ENCODE measurements at places on chromosomes 2 and 18. TPM values are rescaled to one million over a fixed set of nuclear protein-coding genes. Genes with fewer than 3 reads are reported as not detected.

DNA sequence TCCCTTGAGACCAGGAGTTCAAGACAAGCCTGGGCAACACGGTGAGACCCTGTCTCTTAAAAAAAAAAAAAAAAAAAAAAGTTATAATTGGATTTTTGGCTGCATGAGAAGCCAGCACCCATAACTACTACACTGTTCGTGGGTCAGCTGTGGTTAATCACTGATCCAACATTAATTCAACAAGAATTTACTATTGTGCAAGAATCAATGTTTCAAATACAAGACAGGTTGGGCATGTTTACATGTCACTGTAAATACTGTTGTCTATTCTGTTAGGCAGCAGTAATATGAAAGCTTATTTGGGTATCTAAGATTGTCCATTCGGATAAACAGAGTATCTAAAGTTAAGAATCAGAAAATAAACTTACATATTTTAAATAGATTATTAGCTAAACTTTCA, 62.3 kb downstream of the ESCO1 start:
- DNase-seq: no peak
- no peaks in the 10 kb centered on the region for H3K27me3 ChIP-seq
- no peak overlapping the region for H3K4me3 ChIP-seq
- peaks cover 15% of the 10 kb centered on the region for H3K36me3 ChIP-seq
- no peak overlapping the region for H3K27ac ChIP-seq
- no peaks in the 10 kb centered on the region for H3K4me1 ChIP-seq

The IL1R2 gene
- 3.8 TPM for total RNA-seq

DNA sequence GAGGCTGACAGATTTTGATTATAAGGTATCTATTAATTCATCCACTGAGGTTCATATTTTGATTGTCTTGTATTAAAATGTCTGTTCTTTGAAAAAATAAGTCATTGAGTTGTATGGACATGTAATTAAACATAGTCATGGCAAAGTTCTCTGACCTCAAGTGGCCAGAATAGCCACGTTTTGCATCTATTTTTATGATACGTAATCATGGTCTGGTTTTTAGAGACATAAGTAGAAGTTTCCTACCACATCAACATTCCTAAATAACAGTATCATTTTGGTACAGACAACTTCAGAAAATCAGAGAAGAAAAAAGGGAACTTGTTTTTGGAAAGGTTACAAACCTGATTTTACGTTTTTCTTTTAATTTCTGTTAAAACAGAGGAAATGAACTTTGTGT, 47.6 kb downstream of the COL5A2 start:
- H3K27ac ChIP-seq: no peak overlapping the region
- no peaks in the 10 kb centered on the region for H3K27me3 ChIP-seq
- H3K4me3 ChIP-seq: no peak overlapping the region
- no peaks in the 10 kb centered on the region for H3K36me3 ChIP-seq
- no peak for DNase-seq

- H3K27me3 ChIP-seq: no peaks in the 10 kb centered on the region
- H3K36me3 ChIP-seq: no peaks in the 10 kb centered on the region
- DNase-seq: no peak
These were observed 472.8 kb downstream of the EIPR1 start for GRCh38 chr2:2904721-2905350.

- no peak for DNase-seq
- no peaks in the 10 kb centered on the region for H3K36me3 ChIP-seq
- H3K27ac ChIP-seq: no peak overlapping the region
- H3K4me1 ChIP-seq: no peaks in the 10 kb centered on the region
These were observed 82.5 kb downstream of the DCDC2C start for GRCh38 chr2:3785890-3786273.

- no peak for DNase-seq
- peaks cover 7% of the 10 kb centered on the region for H3K4me1 ChIP-seq
- H3K27me3 ChIP-seq: no peaks in the 10 kb centered on the region
- no peak overlapping the region for H3K4me3 ChIP-seq
- peaks cover 18% of the 10 kb centered on the region for H3K36me3 ChIP-seq
- no peak overlapping the region for H3K27ac ChIP-seq
These were observed 46.7 kb downstream of the NDUFA10 start for GRCh38 chr2:239978411-239978810.

DNA sequence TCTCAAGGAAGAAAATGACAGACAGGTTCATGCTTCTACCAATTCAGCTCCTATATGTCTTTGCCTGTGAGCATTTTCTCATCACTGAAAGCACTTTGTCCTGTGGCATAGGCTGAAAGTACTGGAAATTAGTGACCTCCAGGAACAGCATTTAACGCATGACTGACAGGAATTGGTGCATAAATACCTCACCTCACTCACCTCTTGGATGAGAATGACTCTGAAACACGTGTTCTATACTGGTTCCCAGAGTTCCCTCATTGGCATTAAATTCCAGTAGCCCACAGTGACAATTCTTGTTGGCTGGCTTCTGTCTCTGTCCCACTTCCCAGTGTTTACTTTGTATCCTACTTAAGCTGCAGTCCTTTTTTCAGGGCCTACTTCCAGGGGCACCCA, 83.4 kb upstream of the MAPRE2 start:
- no peak for DNase-seq
- no peak overlapping the region for H3K4me3 ChIP-seq
- no peaks in the 10 kb centered on the region for H3K36me3 ChIP-seq
- no peaks in the 10 kb centered on the region for H3K27me3 ChIP-seq
- peaks cover 6% of the 10 kb centered on the region for H3K4me1 ChIP-seq

DNA sequence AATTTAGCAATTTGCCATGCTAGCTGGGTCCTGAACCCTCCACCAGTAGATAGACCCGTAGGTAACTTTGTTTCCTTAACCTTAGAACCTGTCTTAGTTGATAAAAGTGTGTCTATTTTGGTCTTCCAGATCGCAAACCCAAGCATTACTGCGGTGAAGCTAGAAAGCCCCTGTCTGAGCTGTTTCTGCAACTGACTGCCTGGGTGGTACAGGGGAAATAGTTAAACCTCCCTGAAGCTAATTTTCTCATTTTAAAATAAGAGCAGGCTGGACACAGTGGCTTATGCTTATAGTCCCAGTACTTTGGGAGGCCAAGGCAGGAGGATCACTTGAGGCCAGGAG, 101.7 kb upstream of the MSH2 start:
- peaks cover 10% of the 10 kb centered on the region for H3K4me1 ChIP-seq
- no peak overlapping the region for H3K4me3 ChIP-seq
- H3K36me3 ChIP-seq: no peaks in the 10 kb centered on the region
- no peak for DNase-seq
- H3K27me3 ChIP-seq: no peaks in the 10 kb centered on the region
- H3K27ac ChIP-seq: no peak overlapping the region

GRCh38 chr2:232957657-232958090, 55.4 kb downstream of the NGEF start:
- no peak overlapping the region for H3K4me3 ChIP-seq
- DNase-seq: no peak
- no peaks in the 10 kb centered on the region for H3K36me3 ChIP-seq
- no peaks in the 10 kb centered on the region for H3K4me1 ChIP-seq
- no peaks in the 10 kb centered on the region for H3K27me3 ChIP-seq

The RGPD4 gene
- not detected for total RNA-seq

DNA sequence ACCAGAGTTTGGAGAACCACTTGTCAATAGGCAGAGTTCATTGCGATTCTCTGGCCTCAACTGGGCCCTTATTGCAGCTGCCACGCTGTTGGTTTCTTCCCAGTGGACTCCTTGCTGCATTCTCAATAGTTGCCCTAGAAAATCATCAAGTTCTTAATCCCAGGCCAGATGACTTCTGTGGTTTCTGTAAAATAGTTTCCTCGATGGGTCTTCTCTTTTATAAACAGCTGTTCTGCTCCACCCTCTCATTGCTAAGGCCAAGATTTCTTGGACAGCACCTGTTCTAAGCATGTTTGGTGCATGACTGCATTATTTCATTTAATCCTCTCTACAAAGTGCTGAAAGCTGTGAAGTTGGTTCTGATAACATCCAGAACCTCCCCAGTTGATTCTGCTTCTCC, 131.0 kb downstream of the BCL2L11 start:
- H3K27me3 ChIP-seq: no peaks in the 10 kb centered on the region
- H3K4me1 ChIP-seq: no peaks in the 10 kb centered on the region
- no peaks in the 10 kb centered on the region for H3K36me3 ChIP-seq
- no peak for DNase-seq

- H3K4me1 ChIP-seq: no peaks in the 10 kb centered on the region
- no peak for DNase-seq
- H3K36me3 ChIP-seq: no peaks in the 10 kb centered on the region
These were observed 125.4 kb downstream of the CLIP4 start for GRCh38 chr2:29240601-29241000.

DNA sequence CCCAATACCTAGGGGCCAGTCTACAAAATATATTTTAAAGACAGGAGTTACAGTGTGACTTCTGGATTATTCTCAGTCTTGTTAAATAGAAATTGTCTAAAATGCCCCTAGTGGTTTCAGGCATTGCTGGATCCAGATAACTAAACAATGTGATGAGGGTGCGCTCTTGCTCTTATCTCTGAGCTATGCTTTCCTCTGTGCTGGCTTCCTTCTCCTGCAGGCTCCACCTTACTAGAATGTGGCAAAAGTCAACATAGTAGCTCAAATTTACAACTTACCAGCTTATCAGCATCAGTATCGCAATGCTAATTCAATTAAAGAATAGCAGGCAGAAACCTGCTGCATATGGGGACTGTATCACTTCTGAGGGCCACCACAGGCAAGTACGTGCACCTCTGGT, 61.3 kb upstream of the RNU4ATAC start:
- no peak overlapping the region for H3K4me3 ChIP-seq
- DNase-seq: no peak

The SPRED2 gene
- 44.0 TPM for total RNA-seq

The COL5A2 gene
- total RNA-seq: 16.3 TPM
